Forelimb muscle (tissue), 1 donor: ENCODE measurements at places on chromosomes 6 and 20. TPM values are rescaled to one million over a fixed set of nuclear protein-coding genes. Genes with fewer than 3 reads are reported as not detected.

Gene CTSA
- 63.9 TPM for polyA plus RNA-seq

Gene C6orf58
- 0.77 TPM for polyA plus RNA-seq

Gene TBC1D32
- 5.6 TPM for polyA plus RNA-seq

Gene PDE10A
- polyA plus RNA-seq: 7.6 TPM

Gene CLVS2
- polyA plus RNA-seq: 0.34 TPM

Gene TMEM244
- polyA plus RNA-seq: 0.27 TPM

Gene CST1
- not detected for polyA plus RNA-seq

Gene LRRN4
- polyA plus RNA-seq: 0.19 TPM

Gene SAMD10
- polyA plus RNA-seq: 3.0 TPM

Gene PGC
- not detected for polyA plus RNA-seq

DNA sequence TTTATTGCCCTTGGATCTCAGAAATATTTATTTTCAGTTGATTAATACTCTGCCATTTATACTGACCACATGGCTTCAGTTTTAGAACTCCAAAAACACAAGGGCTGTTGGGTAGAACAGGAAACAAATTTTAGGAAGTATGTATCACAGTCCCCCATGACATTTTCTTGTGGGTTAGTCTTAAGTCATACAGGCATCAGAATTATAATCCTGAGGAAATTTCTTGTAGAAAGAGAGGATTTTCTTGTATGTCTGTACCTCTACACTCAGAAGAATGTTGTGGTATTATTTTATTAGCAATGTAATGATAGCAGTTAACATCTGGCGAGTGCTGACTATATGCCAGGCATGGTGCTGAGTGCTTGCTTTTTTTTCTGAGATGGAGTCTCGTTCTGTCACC, 302.9 kb downstream of the CLIC5 start:
- DNase-seq: no peak

- DNase-seq: no peak
Observed at GRCh38 chr6:10578723-10579122, 57.6 kb downstream of the GCNT2 start.

- no peak for DNase-seq
Observed at GRCh38 chr6:151482290-151482689, 11.5 kb upstream of the CCDC170 start.

DNA sequence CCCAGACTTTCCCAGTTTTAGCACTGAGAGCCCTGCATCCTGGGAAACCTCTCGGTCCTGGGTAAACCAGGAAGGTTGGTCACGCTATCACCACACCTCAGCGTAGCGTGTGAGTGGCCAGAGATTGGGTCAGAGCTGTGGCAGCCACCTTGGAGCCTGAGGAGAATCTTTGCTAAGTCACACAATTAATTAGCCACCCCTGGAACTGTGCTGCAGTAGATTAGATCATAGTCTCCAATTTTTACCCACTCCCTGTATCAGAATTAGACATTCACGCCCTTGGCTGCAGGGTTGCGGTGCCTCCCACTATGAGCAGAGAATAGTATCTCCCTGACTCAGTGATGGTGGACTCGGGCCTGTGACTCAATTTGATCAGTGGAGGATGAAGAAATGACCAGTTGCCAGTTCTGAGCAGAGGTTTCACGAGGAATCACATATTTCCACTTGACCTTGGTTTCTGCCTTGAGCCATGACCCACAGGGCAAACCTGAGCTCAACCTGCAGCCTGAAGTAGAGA, 6.0 kb upstream of the PTGIS start:
- DNase-seq: no peak

DNA sequence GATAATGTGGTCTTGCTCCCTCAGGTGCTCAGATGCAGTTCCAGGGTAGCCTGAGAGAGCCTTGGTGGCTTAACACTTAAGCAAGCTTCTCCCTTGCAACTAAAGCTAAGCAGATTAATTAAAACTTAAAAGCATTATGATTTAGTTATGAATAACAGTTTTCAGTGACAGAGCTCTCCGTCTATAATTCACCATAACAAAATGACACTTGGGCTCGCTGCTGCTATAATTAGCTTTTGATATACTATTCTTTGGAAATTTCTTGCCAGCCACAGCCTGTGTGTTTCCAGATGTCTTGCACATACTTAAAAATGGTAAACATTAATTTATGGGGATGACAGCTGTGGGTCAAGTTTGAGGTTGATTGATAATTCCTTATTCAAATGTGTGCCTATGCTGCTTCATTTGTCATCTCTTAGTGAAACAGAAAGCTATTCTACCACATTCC, 380.5 kb downstream of the TFAP2B start:
- DNase-seq: no peak

DNA sequence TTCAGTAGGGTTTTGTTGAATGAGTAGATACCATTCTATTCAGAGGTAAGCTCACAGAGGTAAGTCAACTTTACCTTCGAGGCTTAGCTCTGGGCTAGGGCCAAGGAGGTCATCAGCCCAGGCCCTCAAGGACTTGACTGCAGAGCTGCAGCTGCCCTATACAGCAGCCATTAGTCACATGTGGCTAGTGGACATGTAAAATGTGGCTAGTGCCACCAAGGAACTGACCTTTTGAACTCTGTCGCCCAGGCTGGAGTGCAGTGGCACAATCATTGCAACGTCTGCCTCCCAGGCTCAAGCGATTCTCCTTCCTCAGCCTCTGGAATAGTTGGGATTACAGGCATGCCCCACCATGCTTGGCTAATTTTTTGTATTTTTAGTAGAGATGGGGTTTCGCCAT, 47.9 kb upstream of the EPB41L1 start:
- no peak for DNase-seq

GRCh38 chr6:66307490-66307889, 600.5 kb upstream of the EYS start:
- no peak for DNase-seq

DNA sequence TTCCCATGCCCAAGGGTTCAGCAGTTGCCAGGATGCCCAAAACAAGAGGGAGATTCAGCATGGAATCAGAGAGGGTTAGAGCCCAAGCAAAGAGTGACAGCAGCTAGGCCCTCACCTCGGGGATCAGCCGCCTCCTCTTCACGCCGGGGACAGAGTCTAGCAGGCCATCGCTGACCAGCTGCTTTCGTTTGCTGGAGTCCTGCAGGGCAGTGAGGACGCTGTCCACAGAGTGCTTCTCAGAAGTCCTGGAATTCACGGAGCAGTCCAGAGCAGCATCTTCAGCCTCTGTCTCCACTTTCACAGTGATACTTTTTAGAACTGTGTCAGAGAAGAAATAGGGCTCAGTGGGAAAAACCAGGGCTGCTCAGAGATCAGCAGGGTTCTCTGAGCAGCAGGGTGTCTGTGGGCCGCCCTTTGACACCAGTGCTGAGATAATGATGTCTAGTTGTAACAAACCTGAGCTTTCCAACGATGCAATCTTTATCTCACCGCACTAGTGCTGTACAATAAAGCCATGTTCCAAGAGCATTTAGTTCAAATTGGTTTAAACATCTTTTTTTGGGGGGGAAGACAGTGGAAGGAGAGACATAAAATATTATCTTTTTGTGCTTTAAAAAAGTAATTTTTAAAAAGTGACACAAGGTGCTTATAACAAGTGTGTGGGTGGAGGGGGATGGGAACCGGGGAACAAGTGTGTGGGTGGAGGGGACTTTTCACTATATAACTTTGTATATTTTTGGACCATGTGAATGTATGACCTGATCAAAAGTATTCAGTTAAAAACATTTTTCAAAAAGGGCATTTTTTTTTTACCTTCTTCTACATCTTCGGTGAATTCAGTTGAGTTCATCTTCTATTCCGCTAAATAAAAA, 16.6 kb downstream of the BEND3 start:
- DNase-seq: no peak

DNA sequence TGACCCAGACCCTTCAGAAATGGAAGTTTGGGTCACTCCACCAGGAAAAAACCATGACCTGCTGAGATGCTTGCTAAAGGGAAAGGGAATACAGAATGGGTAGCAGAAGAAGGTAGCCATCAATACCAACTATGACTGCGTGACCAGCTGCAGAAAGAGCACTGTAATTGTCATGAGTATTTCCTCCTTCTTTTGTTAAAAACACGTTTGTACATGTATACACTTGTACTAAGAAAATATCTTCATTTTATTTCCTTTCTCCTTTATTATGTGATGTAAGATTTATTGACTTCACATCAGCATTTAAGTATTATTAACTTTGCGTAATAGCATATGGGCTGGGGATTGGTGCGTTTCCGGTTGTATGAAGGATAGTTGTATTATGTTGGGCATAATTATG, 12.6 kb upstream of the MUC21 start:
- DNase-seq: no peak

- DNase-seq: no peak
Observed at GRCh38 chr6:143128681-143129015, 68.0 kb downstream of the AIG1 start.

DNA sequence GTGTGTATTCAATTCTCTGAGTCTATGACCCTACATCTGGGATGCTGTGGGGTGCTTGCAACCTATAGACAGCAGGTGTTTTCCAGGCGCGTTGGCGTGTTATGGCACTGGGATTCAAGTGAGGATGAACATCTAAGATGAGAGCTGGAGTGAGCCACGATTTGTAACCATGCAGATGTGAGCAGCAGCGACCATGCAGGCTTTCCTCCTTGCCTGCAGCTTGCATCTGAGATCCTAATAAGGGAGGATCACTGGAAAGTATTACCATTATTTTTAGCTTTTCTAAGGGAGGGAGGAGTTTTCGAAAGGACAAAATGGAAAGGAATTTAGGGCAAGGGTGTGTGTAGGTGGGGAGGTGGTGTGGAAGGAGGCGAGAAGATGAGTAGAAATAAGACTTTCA, 216.7 kb downstream of the ATXN1 start:
- DNase-seq: no peak

DNA sequence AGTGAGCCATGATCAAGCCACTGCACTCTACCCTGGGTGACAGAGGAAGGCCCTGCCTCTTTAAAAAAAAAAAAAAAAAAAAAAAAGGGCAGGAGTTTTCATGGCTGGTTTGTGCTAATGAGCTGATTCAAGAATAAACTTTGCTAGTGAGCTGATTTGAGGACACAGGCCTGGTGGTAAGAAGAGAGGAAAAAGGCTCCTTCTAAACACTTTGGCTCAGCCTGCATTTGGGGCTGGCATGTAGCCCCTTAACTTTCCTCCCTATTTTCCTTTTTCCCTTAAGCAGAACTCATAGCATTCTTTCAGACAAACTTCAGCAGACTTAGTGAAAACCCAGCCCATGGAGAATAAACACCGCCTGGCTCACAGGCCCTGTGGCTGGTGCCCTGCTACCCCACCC, 432.7 kb downstream of the PTPRT start:
- no peak for DNase-seq

- peak; percentile 49 for DNase-seq
Observed at GRCh38 chr6:40999569-40999968, 39.5 kb downstream of the UNC5CL start.

DNA sequence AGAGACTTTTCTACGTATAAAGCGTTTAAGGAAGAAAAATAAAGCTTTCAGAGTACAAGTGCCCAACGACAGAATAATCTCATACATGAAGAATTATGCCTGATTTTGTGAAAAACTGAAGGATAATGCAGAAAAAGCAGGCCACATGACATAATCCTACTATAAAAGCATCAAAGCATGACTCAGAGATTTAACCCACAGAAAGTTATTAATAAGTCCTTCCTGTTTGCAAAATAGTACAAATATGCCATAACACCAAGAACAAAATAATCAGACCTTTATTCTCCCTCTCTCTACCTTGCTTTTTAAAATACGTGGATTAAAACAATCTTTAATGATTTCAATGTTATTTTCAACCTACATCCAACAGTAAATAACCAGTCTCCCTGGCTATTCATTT, 118.6 kb upstream of the BCLAF1 start:
- DNase-seq: no peak

- DNase-seq: peak; percentile 93
Observed at GRCh38 chr20:1392693-1393506, at the start of gene FKBP1A. Gene FKBP1A, minus strand, starts transcription at chr20:1393054. Its CDS starts 56 bp downstream, at chr20:1392998.

DNA sequence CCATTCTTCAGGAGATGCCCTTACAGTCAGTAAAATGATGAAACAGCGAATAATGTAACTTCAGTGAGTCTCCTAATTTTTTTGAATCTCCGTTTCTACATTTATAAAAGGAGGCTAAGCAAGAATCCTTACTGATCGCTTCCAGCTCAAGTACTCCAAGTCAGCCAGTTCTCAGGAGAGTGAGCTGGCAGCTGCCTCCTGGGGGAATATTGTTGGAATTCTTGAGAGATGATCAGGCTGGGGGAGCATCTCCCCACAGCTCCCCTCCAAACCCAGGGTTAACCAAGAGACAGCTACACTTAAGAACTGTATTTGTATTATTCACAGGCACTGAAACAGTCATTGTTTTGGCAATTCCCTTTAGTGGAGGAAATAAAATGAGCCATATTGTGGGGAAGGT, 89.1 kb upstream of the PCSK2 start:
- no peak for DNase-seq

- DNase-seq: no peak
Observed at GRCh38 chr6:113449051-113449450, 408.1 kb upstream of the MARCKS start.

DNA sequence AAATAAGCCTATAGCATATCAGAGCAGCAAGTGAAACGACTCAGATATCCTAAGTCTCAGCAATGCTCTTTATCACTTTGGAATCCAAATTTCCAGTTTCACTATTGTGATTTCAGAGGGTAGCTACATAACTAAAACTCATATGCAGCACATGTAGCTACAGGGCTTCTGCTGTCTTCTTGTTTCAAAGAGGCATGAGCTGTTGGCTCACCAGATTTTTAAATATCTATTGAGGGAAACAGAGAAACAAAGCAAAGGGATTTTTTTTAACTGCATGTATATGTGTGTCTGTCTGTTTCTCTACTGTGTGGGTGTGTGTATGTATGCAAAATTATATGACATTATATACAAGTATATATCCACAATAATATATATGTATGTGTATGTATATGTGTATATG, 258.4 kb downstream of the HDGFL1 start:
- DNase-seq: no peak

- DNase-seq: no peak
Observed at GRCh38 chr6:3356824-3357420, 98.2 kb downstream of the PSMG4 start.

- no peak for DNase-seq
Observed at GRCh38 chr20:19758133-19758500, at the start of gene RIN2. Gene RIN2, plus strand, starts transcription at chr20:19758258. Its CDS starts 131,344 bp downstream, at chr20:19889602.

GRCh38 chr6:56348578-56348977, 101.2 kb upstream of the COL21A1 start:
- no peak for DNase-seq

- DNase-seq: no peak
Observed at GRCh38 chr6:53325785-53326184, 23.0 kb downstream of the ELOVL5 start.

- DNase-seq: no peak
Observed at GRCh38 chr6:163314791-163315470, 99.6 kb upstream of the QKI start.
